HT-29 (cell line): ENCODE measurements at places on chromosomes 4 and X.
A peak's percentile ranks its signal among the peaks of the same experiment; 100 is the strongest.

DNA sequence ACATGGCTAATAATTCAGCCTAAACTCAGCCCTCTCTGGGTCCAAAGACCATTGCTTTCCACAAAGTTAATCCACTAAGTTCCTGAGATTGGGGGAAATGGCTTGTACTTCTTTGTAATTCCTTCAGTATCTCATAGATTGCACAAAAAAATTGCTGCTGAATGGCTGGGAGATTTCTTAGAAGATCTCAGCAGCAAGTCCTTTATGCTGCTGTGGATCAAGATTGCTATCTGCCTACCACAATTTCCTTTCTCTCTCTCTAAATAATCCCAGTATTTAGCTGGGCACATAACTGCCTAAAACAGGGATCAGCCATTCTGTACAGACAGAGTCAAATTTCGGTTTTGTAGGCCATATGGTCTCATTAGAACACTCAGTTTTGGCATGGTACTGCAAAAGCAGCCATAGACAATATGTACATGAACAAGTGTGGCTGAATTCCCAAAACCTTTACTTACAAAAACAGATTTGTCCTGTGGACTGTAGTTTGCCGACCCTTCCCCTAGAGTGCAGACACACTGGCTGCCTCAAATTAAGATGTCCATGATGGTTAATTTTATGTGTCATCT lies 18.5 kb upstream of the HOPX start:
- DNase-seq, result no peak

DNA sequence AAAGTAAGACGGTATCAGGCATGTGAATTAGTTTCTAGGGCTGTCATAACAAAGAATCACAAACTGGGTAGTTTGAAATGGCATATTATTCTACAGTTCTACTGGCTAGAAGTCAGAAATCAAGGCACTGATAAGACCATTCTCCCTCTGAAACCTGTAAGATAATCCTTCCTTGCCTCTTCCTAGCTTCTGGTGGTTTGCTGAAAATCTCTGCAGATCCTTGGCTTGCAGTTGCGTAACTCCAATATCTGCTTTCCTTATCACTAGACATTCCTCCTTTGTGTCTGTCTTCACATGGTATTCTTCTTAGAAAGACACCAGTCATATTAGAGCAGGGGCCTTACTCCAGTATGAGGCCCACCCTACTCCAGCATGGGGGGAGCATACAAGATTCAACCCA lies 19.6 kb upstream of the LCORL start:
- no peak for DNase-seq

DNA sequence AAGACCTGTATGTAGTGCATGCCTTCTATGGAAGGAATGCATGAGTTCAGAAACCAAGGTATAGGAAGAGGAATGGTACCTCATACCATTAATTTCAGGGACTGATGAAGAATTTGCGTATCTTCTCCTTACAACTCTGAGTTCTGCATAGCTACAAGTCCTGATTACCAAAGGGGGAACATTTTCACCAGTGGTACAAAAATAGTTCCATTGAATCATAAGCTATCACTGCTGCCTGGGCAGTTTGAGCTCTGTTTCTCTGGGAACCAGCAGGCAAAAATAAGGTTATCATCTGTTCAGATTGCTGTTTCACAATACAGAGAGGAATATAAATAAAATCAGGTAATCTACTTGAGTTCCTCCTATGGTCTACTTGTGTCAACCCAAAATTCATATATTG lies 77.9 kb upstream of the GNPDA2 start:
- no peak for DNase-seq

- no peak for DNase-seq
Measured at GRCh38 chr4:54843106-54843505, 185.3 kb downstream of the KIT start.

GRCh38 chr4:118113220-118113619 lies 78.9 kb downstream of the NDST3 start:
- DNase-seq, result no peak

DNA sequence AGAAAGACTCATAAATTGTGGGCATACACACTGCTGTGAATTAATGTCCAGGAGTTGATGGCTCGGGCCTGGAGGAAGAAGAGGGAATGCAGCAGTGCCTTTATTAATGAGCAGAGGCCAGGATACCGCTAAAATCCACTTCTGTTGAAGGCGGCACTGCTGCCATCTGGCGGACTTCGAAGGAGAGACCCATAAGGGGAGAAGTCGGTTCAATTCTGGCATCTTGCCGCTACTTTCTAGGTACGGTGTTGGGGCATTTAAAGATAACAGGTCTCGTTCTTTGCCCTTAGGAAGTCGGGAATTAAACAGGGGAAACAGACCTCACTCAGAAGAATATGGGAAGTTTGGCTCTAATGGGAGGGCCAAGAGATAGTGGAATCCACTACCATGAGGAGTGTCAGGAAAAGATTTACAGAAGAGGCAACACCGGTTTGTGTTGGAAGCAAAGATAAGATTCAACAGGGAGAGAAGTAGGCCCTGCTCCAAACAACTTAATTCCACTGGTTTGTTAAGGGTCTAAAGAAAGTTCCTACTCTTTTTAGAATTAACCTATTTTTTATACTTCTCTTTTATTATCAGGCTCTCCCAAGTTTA lies 133.6 kb upstream of the GIMD1 start:
- peak; percentile 80 for DNase-seq

- no peak for DNase-seq
Measured at GRCh38 chr4:185283723-185284122, 74.3 kb downstream of the SNX25 start.

- peak; percentile 33 for DNase-seq
Measured at GRCh38 chr4:14264437-14264836, 636.9 kb upstream of the BOD1L1 start.

GRCh38 chrX:112760697-112761096 lies 79.9 kb downstream of the AMOT start:
- DNase-seq, result no peak

DNA sequence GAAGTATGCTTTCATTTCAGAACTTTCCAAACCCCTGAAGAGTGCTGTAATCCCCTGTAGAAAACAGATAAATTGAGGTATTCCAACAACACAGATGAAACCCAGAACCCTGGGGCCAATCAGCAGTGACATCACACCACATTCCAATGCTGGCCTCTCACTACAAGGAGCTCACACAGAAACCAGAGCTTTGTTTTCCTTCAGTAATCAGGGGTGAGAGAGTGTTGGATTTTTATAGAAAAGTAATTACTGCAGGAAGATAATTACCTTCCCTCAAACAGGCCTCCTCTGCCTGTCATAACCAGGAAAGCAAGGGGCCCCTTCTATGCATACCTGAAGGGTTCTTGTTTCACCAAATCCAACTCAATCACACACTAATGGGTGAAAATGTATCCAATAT lies 246.2 kb downstream of the SCFD2 start:
- DNase-seq, result no peak

GRCh38 chr4:6546681-6547447 lies 28.1 kb upstream of the MAN2B2 start:
- peak; percentile 70 for DNase-seq

GRCh38 chr4:10697086-10697485 lies 12.5 kb upstream of the CLNK start:
- DNase-seq, result no peak

DNA sequence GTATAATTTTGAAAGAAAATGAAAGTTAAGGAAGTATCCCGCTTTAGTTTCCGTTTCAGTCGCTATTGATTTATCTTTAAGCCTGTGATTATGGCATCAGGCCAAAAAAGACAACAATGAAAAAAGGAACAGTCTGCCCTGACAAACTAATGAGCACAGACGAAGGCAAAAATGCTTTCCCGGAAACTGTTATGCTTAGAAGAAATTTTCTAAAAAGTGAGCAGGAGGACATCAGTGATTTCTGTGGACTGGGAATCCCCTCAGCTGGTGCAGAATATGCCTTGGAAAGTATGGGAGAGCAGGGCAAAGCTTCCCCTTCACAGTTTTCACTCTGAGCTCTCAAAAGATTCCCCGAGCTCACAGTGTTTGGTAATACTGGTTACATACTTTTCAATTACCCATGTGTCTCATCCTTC lies 5.1 kb upstream of the CXCL10 start:
- DNase-seq, result peak; percentile 44

GRCh38 chr4:189124149-189124758 lies 816.4 kb upstream of the FRG1 start:
- peak; percentile 13 for DNase-seq

DNA sequence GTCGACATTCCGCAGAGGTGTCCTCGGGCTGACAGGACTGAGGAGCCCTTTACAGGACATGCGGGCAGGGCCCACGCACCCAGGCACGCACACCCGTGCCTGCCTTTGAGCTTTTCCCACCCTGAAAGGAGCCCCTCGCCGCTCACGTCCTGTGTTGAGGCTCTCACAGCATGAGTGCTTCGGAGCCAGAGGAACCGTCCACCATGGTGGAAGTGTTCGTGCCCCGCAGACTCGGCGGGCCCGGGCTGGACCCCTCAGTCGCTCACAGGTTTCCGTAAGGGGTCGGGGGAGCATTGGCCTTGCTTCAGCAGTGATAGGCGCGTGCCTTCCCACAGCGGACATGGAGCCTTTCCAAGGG lies 36.9 kb downstream of the PIGG start:
- DNase-seq, result no peak

DNA sequence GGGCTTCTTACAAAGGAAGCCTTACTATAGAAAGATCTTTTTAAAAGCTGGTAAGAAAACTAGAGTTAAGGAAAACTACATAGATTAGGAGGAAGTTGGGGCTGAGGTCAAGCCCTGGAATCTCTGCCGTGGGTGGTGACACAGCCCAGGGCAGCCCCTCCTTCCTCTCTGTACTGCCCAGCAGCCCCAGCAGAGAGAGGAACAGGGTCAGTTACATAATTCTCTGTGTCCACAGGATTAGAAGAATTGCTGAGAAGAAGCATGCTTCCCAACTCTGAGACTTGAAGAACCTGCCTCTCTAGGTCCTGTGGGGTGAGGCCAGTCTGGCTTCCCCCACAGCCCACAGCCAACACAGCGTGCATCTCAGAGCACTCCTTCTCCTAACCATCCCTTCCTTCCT lies 9.2 kb upstream of the ABLIM2 start:
- DNase-seq, result peak; percentile 35

DNA sequence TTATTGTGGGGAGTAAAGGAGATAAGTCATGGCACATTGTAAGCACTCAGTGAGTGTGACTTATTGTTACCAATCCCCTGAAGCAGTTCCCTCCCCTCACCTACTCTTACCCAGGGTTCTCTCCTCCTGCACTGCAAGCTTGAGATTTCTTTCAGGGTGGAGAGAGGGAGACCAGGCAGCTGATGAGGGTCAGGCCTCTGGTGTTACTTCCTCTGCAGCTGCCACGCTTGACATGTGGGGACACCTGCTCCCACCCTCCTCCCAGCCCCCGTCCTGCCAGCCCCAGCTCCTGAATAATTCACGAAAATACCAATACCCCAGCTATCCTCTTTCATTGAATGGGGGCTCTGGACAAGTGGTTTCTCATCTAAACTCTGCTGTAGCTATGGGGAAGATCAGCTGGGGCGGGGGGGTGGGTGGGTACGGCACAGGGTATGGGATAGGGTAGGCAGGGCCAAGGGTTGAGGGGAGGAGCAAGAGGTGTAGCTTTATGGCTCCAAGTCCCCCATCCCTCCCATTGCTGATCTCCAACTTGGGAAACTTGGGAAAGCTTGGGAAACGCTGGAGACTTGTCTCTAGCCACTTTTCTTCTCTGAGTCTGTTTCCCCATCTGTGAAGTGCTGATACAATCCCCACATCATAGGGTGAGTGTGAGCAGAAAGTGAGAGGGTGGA lies 148.5 kb upstream of the PJA1 start:
- no peak for DNase-seq

GRCh38 chr4:187070158-187070557 lies 346.5 kb upstream of the FAT1 start:
- DNase-seq, result no peak

DNA sequence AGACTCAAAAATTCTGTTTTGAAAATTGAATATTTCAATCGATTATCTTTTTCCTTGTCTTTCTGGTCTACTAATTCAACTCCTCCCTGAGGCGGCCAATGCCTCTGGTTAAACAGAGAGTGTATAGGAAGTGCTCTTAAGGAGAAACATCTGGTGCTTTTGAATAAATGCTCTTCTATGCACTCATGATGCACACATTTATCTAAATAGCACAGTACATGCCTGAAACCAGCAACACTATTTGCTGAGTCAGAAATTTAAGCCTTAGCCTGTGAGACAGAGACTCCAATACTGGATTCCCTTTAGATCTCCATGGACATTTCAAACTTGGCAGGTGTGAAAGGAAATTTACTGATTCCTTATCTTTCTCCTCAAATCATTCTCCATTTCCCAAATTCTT lies 118.6 kb downstream of the SLIT2 start:
- DNase-seq, result no peak

DNA sequence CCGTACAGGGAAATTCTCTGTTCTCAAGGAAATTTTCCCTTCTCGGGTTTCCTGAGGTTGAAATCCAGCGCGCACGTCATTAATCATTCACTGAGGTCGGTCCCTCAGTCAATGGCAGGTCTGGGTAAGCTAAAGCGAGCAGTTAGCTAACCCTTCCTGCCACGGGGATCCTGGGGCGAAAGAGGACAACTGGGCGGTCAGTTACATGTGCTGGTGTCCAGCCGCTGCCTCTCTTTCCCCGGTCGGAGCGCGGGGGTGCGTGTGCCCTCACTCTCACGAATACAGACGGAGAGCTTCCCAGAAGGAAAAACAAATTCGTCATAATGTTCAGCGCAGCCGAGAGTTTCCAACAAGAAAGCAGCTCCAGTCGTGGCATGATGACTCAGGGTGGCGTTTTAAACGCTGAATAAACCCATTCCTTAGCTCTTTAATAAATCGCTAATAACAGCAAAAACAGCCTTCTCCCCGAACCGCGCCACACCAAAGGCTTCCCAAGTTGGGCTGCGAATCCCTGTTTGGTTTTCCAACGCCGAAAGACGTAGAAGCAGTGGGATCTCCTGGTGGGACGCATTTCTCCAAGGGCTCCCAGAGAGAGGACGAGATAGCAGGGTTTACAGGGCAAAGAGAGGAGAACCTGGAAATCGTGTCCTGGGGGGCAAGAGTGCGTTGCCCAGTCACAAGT lies 752 bp upstream of the FGF5 start:
- DNase-seq, result no peak

- no peak for DNase-seq
Measured at GRCh38 chrX:40871385-40872082, 136.2 kb upstream of the MED14 start.

DNA sequence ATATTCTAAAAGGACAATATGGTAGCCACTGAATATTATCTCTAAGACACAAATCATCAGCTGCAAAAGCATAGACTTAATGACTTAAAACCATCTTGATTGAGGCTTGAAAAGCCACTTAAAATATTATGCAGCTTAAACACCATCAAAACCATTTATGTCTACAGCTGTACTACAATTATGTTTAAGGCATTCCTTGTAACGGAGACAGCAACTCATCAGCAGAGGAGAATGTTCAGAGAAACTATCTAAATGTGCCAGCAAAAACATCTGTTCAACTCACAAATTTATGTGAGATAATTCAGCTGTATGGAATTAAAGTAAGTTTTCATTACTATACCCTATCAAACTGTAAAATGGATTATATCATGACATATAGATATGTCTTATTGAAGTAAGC lies 147.9 kb upstream of the CTSO start:
- DNase-seq, result no peak

- no peak for DNase-seq
Measured at GRCh38 chrX:53654376-53654775, 32.1 kb downstream of the HUWE1 start.

- no peak for DNase-seq
Measured at GRCh38 chrX:86295293-86295692, 147.0 kb downstream of the DACH2 start.

GRCh38 chrX:45740291-45740690 lies 539.6 kb upstream of the DIPK2B start:
- no peak for DNase-seq
